Spinal cord (tissue), 10 donors: ENCODE measurements at places on chromosomes 6 and 20. TPM values are rescaled to one million over a fixed set of nuclear protein-coding genes. Genes with fewer than 3 reads are reported as not detected.

DNA sequence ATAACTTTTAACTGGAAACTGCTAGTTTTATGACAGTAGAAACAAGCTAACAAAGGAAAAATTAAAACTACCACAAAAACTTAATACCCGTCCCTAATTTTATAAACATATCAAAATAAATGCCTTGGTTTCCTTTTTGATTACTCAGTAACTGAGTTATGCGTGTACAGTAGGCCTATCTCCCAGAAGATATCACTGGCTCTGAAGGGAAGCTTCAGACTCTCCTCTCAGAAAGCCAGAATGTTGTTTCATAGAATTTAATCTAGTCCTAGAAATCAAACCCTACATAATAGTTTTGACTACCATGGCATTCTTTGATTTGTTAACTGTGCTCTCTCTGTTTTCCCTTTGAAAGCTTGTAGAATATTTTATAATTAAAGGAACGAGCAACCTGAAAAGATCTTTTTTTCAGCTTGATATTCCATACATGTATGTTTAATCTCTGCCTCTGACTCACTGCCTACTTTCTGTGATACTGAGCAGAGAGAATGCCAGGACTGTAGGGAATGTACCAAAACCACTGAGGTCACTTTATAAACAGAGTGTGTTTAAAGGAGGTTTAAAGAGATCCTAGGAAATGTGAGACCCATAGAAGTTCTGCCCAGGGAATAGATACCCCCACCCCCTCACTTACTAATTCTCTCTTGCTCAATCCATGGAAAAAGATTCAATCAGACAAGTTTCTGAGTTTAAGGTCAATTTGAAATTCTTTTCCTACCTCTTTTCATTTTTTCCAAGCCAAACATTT lies 311.5 kb downstream of the HDGFL1 start:
- H3K4me3 ChIP-seq = no peak overlapping the region
- H3K27me3 ChIP-seq = no peaks in the 10 kb centered on the region
- DNase-seq = no peak

- no peak overlapping the region for H3K4me3 ChIP-seq
- H3K36me3 ChIP-seq = no peaks in the 10 kb centered on the region
- H3K4me1 ChIP-seq = peaks cover 8% of the 10 kb centered on the region
- no peaks in the 10 kb centered on the region for H3K27me3 ChIP-seq
- DNase-seq = no peak
Observed at GRCh38 chr6:144334150-144334708, 49.1 kb downstream of the UTRN start.

The RPP40 gene
- 20.5 TPM for total RNA-seq

- no peak overlapping the region for H3K4me3 ChIP-seq
- no peak for DNase-seq
- no peak overlapping the region for H3K27ac ChIP-seq
Observed at GRCh38 chr20:37759052-37759553, 65.3 kb downstream of the CTNNBL1 start.

DNA sequence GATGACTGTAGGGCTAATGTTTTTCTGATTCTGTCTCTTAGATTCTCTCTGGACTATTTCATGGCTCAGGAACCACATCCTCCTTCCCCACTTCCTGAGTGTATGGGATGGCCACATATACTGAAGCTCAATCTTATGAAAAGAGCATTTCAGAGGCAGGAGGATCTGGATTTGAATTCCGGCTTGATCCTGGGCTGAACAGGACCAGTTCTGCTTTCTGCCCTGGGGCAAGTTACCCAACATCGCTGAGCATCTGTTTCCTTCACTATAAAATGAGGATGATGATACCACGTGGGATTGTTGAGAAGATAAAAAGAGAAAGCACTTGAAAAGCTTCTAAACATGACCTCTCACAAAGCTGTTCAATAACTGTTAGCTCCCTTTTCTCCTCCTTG lies 168.4 kb upstream of the TNFAIP3 start:
- H3K4me1 ChIP-seq = no peaks in the 10 kb centered on the region
- H3K4me3 ChIP-seq = no peak overlapping the region
- H3K27me3 ChIP-seq = no peaks in the 10 kb centered on the region
- no peak for DNase-seq

GRCh38 chr6:101826678-101827077 lies 433.2 kb downstream of the GRIK2 start:
- no peak overlapping the region for H3K4me3 ChIP-seq
- no peaks in the 10 kb centered on the region for H3K4me1 ChIP-seq
- DNase-seq = no peak
- H3K27ac ChIP-seq = no peak overlapping the region

DNA sequence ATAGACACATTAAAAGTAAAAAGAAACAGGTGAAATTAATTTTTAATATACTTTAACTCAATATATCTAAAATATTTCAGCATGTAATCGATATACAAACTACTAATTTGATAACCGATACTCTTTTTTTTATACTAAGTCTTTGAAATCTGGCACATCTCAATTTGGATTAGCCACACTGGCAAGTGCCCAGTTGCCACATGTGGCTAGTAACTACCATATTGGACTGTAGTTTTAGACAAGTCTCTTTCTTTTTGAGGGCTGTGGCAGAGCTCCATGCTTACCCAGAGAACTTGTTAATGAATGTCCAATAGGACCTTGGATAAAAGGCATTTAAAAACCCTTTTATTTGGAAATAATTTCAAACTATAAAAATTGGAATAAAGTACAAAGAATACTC lies 17.8 kb downstream of the TULP4 start:
- no peak overlapping the region for H3K27ac ChIP-seq
- H3K4me3 ChIP-seq = no peak overlapping the region
- no peaks in the 10 kb centered on the region for H3K27me3 ChIP-seq
- no peak for DNase-seq

DNA sequence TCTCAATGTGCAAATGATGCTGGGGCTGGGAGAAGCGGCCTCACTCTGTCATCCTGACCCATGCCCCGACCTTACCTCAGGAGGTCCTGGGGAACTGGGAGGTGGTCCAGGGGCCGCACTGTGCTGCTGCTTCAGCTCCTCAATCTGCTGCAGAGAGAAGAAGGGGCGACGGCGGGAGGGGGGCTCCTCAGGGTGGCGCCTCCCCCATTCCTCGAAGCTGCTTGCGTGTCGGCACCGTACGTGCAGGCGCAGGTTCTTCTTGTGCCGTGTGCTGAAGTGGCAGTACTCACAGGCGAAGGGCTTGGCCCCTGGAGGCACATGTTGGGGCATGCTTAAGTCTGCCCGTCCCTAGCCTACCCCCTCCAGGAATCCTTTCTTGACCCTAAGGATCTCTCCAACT lies 12.9 kb downstream of the ZNF335 start:
- no peak overlapping the region for H3K27ac ChIP-seq
- peaks cover 83% of the 10 kb centered on the region for H3K36me3 ChIP-seq
- H3K4me1 ChIP-seq = no peaks in the 10 kb centered on the region
- no peaks in the 10 kb centered on the region for H3K27me3 ChIP-seq
- H3K4me3 ChIP-seq = no peak overlapping the region

GRCh38 chr6:113846577-113846976 lies 10.6 kb upstream of the MARCKS start:
- DNase-seq = no peak
- H3K27me3 ChIP-seq = no peaks in the 10 kb centered on the region
- no peak overlapping the region for H3K27ac ChIP-seq
- H3K4me1 ChIP-seq = no peaks in the 10 kb centered on the region
- no peaks in the 10 kb centered on the region for H3K36me3 ChIP-seq

GRCh38 chr20:48148020-48148419 lies 362.7 kb upstream of the SULF2 start:
- no peak overlapping the region for H3K27ac ChIP-seq
- DNase-seq = no peak
- H3K27me3 ChIP-seq = peaks cover 6% of the 10 kb centered on the region
- H3K4me3 ChIP-seq = no peak overlapping the region

- no peaks in the 10 kb centered on the region for H3K27me3 ChIP-seq
- H3K36me3 ChIP-seq = peaks cover 21% of the 10 kb centered on the region
- no peak for DNase-seq
- no peak overlapping the region for H3K27ac ChIP-seq
- H3K4me3 ChIP-seq = no peak overlapping the region
Observed at GRCh38 chr6:158083455-158084325, 84.4 kb downstream of the SERAC1 start.

DNA sequence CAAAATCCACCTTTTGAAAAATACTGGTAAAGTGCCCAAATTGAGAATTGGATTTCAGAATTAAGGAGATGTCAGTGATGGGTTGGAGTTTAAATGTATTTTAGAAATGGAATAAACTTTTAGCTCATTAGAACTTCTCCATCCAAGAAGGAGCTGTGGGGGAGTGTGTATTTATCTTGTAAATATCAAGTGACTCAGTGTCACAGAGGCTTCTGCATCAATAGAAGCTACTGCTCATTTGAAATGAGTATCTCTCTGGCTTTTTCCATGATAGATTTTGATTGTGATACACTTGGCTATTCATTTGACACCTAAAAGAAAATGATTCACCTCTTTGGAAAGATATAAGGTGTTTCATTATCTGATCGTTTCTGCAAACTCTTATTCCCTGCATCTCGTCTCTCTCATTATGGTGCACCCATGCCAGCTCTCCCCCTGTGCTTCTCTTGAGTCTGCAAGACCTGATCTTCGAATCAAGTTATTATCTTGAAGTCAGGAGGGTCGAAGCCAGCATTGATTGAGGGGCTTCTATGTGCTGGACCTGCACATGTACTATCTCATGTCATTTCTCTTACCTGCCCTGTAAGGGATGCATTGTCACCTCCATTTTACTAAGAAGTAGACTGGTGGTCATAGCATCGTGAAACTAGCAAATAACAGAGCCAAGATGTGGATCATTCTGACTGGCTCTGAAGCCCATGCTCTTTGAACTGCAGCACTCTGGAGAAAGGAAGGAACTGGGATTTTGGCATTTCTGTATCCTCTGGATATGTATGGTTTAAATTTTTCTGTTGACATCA lies 30.1 kb downstream of the VAPB start:
- no peak overlapping the region for H3K27ac ChIP-seq
- peaks cover 7% of the 10 kb centered on the region for H3K36me3 ChIP-seq
- no peak overlapping the region for H3K4me3 ChIP-seq
- DNase-seq = no peak

The HTR1B gene
- total RNA-seq = 5.2 TPM

- no peak overlapping the region for H3K27ac ChIP-seq
- peaks cover 12% of the 10 kb centered on the region for H3K36me3 ChIP-seq
- H3K4me3 ChIP-seq = no peak overlapping the region
- H3K27me3 ChIP-seq = no peaks in the 10 kb centered on the region
- H3K4me1 ChIP-seq = no peaks in the 10 kb centered on the region
Observed at GRCh38 chr20:34622821-34623451, 54.0 kb downstream of the PIGU start.

- no peaks in the 10 kb centered on the region for H3K27me3 ChIP-seq
- peaks cover 6% of the 10 kb centered on the region for H3K36me3 ChIP-seq
- no peak overlapping the region for H3K27ac ChIP-seq
- no peak overlapping the region for H3K4me3 ChIP-seq
- H3K4me1 ChIP-seq = peaks cover 30% of the 10 kb centered on the region
Observed at GRCh38 chr6:34044945-34045595, 100.8 kb downstream of the GRM4 start.

DNA sequence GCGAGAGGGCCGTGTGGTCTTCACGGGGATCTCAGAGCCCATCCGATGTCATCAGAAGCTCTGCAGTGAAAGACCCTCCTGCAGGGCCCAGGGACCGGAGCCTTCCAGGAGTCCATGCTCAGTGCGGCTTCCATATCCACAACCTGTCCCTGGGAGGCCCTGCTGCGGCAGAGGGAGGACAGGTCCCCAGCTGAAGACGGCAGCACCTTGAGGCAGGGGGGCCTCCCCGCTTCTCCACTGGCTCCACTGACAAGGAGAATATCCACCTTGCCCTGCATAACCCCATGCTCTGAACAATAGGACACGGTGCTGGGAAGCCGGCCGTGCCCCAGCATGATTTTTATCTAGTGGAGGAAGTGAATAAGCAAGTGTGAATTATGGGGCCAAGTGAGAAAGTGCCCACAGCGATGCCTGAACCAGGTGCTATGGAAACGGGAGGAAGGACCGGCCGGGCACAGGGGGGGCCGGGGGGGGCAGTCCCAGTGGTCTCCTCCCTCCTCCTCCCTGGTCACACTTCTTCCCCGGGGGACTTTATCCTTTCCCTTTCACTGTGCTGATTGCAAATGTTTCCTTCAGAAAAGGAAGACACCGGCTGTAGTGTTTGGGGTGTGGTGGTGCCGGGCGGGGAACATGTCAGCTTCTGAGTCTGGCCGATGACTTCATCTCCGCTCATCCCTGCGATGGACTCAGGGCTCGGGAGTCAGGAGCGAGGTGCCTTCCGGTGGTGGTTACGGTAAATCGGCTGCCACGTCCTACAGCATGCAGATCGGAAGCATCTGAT lies 225.1 kb downstream of the ERMARD start:
- DNase-seq = no peak
- H3K4me3 ChIP-seq = no peak overlapping the region
- H3K36me3 ChIP-seq = peaks cover 3% of the 10 kb centered on the region

GRCh38 chr6:42933205-42933604 lies 3.9 kb downstream of the CNPY3 start:
- no peak for DNase-seq
- H3K4me1 ChIP-seq = peaks cover 20% of the 10 kb centered on the region
- no peak overlapping the region for H3K4me3 ChIP-seq
- no peaks in the 10 kb centered on the region for H3K27me3 ChIP-seq

GRCh38 chr6:119142637-119143036 lies 64.2 kb upstream of the FAM184A start:
- H3K4me3 ChIP-seq = no peak overlapping the region
- peaks cover 4% of the 10 kb centered on the region for H3K4me1 ChIP-seq
- H3K27me3 ChIP-seq = no peaks in the 10 kb centered on the region
- DNase-seq = no peak

GRCh38 chr20:58388028-58388601 lies 914 bp upstream of the VAPB start:
- peaks cover 13% of the 10 kb centered on the region for H3K4me1 ChIP-seq
- H3K4me3 ChIP-seq = peak overlapping the region; percentile 65
- no peak for DNase-seq

GRCh38 chr20:45087097-45087790 lies 13.7 kb downstream of the KCNS1 start:
- no peaks in the 10 kb centered on the region for H3K27me3 ChIP-seq
- no peak overlapping the region for H3K4me3 ChIP-seq
- H3K27ac ChIP-seq = no peak overlapping the region
- DNase-seq = no peak
- no peaks in the 10 kb centered on the region for H3K36me3 ChIP-seq

DNA sequence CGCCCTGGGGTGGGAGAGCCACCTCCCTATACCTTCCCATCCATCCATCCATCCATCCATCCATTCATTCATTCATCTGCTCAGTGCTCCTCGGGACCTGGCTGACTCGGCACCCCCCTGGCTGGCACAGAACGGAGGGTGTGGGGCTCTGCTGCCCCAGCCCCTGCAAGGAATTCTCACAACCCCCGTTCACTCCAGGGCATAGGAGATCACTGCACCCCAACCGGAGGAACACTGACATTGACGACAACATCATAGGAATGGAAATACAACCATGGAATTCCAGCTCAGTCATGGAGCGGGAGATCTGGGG lies 28.1 kb upstream of the MRGBP start:
- no peak overlapping the region for H3K4me3 ChIP-seq
- peaks cover 6% of the 10 kb centered on the region for H3K36me3 ChIP-seq
- H3K27ac ChIP-seq = no peak overlapping the region
- no peaks in the 10 kb centered on the region for H3K27me3 ChIP-seq

GRCh38 chr6:9518431-9518830 lies 896.4 kb downstream of the TFAP2A start:
- H3K4me1 ChIP-seq = peaks cover 4% of the 10 kb centered on the region
- no peaks in the 10 kb centered on the region for H3K36me3 ChIP-seq
- H3K27ac ChIP-seq = no peak overlapping the region
- H3K27me3 ChIP-seq = no peaks in the 10 kb centered on the region
